ENCODE measurements at places on chromosomes 2 and 18.

DNA sequence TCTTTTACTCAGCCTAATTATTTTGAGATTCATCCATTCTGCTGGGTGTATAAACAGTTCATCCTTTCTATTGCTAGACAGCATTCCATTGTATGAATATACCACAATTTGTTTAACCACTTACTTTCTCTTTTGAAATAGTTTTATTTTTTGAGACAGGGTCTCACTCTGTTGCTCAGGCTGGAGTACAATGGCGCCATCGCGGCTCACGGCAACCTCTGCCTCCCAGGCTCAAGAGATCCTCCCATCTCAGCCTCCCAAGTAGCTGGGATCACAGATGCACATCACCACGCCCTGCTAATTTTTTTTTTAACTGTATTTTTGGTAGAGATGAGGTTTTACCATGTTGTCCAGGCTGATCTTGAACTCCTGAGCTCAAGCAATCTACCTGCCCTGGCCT lies 54.5 kb downstream of the USP37 start:
- DNase-seq, result no peak

DNA sequence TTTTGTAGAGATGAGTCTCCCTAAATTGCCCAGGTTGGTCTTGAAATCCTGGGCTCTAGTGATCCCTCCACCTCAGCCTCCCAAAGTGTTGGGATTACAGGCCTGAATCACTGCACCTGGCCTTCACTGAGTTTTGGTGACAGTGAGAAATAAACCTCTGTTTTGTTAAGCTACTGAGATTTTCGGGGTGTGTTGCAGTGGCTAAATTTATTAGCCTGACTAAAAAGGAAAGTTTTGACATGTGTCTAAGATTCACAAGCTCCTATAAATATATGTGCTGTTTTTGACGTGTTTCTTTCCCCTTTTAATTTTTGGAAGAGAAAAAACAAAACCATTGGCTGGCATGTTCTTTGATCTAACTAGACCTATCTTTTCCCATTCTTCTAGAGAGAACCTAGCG lies 190.5 kb upstream of the MC4R start:
- DNase-seq, result no peak

GRCh38 chr2:24658531-24659202 lies 134.5 kb downstream of the PTRHD1 start:
- no peak for DNase-seq

- no peak for DNase-seq
These were observed 13.7 kb downstream of the TET3 start for GRCh38 chr2:73998451-73998850.

GRCh38 chr2:37769551-37769950 lies 98.1 kb upstream of the CDC42EP3 start:
- DNase-seq, result no peak

DNA sequence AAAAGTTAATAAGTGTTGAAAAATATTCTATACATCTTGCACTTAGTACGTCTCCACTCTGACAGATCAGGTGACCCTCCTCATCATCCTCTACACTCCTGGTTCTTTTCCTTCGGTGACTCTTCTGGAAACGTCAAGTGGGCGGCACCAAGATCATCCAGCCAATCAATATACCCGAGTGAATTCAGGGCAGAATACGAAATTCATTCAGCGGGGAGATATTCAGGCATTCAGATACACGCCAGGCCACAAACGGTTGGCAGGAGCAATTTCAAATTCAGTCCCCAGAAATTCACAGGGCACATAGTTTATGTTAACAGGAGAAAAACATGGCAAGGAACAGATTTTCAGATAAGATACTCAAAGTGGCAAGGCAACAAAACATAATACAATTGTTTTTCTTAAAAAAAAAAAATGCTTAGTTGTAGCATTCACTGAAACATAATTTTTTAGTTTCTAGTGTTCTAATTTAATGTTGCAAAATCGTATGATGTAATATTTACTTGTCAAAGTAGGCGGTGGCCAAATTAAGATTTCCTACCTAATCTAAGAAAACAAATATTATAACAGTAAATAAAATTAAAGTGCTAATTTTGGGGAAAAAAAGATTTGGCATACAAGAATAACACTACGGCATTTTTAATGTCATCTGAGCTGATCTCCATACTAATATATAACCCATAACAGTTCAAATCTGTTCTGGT lies 4.2 kb downstream of the CLK1 start:
- DNase-seq, result no peak

GRCh38 chr2:216683846-216684245 lies 11.5 kb downstream of the IGFBP5 start:
- no peak for DNase-seq

DNA sequence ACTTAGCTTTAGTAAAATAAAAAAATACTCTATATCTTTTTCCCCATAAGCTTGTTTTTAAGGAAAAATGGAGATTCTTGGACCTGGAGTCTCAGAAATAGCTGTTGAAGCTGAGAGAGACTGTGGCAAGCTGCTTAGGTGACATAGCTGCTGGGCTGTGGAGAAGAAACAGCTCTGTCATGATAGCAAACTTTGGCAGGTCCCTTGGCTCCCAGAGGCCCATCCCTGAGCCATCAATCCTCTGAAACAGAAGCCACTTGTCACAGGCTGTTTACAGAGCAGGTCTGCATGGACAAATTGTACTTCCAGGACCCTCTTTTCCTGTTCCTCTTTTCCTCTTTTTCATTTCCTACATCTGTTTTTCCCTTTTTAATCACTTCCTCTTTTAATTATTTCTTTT lies 1370.1 kb upstream of the CRIM1 start:
- no peak for DNase-seq

GRCh38 chr2:75959724-75960471 lies 249.2 kb upstream of the GCFC2 start:
- DNase-seq, result no peak
